ENCODE measurements at places on chromosomes 3 and 15.

GRCh38 chr15:61518191-61518950, 289.3 kb upstream of the RORA start:
- no peak for DNase-seq

DNA sequence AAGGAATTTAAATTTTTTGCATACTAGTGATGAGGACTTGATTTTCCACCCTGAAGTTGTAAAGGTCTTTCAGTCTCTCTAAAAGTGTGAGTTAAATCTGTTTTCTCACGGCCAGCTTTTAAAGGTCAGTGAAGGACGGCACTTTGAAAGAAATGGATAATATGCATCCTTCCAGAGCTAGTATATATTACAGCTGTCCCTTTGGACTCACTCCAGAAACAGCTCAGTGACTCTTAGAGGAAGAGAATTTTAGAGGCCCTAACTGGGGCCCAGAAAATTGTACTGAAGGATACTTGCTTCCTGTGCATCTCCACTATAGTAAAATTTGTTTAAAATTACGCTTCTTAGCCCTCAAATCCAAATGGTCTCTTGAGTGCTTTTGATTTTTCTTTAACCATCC, 41.6 kb downstream of the PIK3CA start:
- no peak for DNase-seq

GRCh38 chr15:61227950-61228936, 859 bp downstream of the RORA start:
- peak; percentile 11 for DNase-seq

GRCh38 chr15:79450648-79451047, 18.5 kb downstream of the MINAR1 start:
- no peak for DNase-seq

- DNase-seq: no peak
These were observed 8.2 kb downstream of the TXNRD3 start for GRCh38 chr3:126646674-126647073.

DNA sequence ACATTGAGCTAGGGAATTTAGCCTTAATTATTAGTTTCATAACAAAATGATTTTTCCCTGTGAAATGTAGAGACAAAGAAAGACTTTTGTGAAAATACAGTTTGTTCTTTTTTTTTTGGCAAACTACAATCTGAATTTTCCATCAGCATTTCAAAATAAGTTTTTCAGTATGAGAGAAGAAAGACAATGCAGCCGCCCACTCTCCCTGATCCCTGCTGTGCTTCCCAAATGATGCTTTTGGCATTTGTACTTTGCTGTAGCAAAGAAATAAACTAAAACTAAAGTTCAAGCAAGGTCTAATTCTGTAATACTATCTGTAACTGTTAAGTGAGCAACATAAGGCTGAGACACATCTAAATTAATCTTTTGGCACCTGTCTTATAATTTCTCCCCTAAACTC, 782.2 kb downstream of the VGLL3 start:
- no peak for DNase-seq

- DNase-seq: peak; percentile 14
These were observed 180.5 kb upstream of the VEPH1 start for GRCh38 chr3:157683668-157684067.

GRCh38 chr15:40493089-40493840, 22.5 kb downstream of the CHST14 start:
- no peak for DNase-seq

DNA sequence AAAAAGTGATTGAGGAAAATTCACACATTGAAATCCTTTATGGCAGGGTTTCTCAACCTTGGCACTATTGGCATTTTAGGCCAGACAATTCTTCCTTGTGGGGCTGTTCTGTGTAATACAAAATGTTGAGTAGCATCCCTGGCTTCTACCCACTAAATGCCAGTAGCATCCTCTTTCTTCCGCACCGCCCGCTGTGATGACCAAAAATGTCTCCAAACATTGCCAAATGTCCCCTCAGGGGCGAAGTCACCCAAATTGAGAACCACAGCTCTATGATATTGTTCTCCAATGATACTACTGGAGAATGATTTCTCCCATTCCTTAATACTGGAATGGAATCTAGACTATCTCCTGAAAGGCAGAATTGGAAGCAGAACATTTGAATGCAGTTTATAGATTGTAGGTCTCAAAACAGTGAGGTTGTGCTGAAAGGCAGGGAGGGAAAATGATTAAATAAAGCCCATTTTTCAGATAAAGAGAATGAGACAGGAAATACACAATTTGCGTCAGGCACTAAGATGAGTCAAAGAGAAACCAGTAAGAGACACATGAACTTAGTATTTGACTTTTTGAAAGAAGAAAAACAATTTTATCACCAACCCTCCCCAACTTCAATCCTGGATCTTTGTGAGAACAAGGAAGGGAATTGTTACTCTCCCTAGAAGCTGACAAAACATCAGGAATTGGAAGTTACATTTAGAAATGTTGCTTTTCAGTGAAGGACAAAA, 101.6 kb upstream of the TNIK start:
- no peak for DNase-seq

GRCh38 chr3:43957553-43957952, 266.8 kb downstream of the ABHD5 start:
- no peak for DNase-seq

DNA sequence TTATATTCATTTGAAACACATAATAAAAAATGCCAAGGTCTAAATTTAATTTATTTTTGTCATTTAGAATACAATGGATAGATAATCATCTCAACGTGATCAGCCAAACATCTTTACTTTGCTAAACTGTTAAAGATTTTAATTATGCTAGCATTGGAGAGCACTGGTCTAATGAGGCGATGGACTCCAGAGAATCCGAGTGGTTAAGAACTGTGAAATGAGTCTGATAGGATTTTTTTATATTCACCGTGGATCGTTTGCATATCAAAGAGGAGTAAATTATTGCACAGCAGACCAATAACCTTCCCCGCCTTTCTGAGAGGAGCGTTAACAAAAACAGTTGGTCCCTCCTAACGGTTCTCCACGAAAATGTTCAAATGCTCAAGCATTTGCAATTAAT, 540.8 kb downstream of the FOXP1 start:
- DNase-seq: no peak

DNA sequence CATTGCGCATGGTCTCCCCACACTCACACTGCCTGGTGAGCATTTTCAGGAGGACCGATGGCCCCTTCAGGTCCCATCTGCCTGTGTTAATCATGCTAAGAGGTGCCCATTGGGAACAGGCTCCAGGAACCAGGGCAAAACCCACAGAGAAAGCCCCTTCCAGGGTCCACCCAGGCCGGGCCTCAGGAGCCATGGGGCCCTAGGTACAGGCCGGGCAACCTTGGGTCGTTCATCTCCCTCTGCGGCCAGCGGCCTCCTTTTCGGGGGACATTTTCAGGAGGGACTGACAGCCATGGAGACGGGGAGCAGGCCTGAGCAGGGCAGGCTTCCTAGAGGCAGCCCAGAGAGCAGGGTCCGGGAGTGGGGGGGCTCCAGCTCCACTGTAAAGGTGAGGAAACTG, 68.0 kb upstream of the TAMM41 start:
- DNase-seq: no peak

DNA sequence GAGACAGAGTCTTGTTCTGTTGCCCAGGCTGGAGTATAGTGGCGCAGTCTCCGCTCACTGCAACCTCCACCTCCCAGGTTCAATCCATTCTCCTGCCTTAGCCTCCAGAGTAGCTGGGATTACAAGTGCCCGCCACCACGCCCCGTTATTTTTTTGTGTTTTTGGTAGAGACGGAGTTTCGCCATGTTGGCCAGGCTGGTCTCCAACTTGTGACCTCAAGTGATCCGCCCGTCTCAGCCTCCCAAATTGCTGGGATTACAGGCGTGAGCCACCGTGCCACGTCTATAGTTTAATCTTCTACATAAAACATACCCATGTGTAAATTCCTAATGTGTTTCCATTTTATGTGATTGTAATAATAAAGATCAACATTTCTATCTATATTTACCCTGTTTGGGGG, 1.7 kb downstream of the GALK2 start:
- DNase-seq: no peak

GRCh38 chr15:73870700-73871408, 2.5 kb upstream of the TBC1D21 start:
- no peak for DNase-seq

GRCh38 chr15:67134067-67134838, 68.9 kb downstream of the SMAD3 start:
- no peak for DNase-seq
